NCI-H524 treated with DMSO at 0.1 percent for 48 hours (cell line): ENCODE measurements at places on chromosomes 16 and 17.

- DNase-seq: no peak
These were observed 157.1 kb downstream of the CMIP start for GRCh38 chr16:81601601-81602255.

GRCh38 chr17:81253358-81254131, 14.4 kb downstream of the NDUFAF8 start:
- DNase-seq: no peak

- no peak for DNase-seq
These were observed 7.4 kb downstream of the GLIS2 start for GRCh38 chr16:4323071-4323844.

- DNase-seq: no peak
These were observed 48.6 kb upstream of the WSCD1 start for GRCh38 chr17:6021627-6022026.

DNA sequence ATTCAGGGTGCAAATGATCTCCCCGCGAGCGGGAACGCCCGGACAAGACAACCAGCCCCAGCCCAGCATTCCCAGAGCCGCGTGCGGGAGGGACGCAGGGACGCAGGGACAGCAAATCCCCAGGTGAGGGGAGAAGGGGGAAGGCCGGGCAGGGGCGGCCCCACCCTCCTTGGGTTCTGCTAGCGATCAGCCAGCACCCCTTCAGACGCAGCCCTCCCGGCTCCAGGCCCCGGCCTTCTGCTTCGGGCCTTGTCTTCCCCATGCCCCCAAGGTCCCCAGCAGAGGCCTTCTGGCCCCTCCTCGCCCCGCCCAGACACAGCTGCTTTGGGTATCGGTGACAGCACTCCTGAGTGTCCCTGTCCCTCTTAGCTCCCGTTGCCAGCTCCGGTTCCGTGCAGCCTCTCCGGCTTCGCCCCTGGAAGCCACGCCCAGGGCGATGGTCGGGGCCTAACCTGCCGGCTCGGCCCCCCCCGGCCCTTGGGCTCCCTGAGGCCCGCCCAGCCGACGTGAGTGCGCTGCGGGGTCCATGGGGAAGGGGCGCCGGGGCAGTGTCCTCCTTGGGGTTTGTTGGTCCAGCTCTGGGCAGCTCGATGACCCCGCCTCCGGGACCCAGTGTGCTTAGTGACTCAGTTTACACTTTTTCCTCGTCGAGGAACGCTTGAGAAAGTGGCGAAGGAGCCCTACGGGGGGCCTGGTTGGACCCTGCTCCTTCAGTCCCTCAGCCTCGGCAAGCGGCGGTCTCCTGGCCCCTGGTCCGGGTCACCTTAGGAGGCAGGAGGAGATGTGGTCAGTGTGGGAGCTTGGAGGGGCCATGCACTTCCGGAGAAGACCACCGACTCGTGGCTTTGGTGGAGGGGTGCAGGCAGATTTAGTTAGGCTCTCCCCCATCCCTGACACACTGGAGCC, 50.5 kb upstream of the AMZ2 start:
- DNase-seq: no peak
